Activated T-helper 17 cell treated with anti-CD3 and anti-CD28 coated beads, Interleukin-2, amount 50 U/mL, for 72 hours (primary cell): ENCODE measurements at places on chromosomes 7 and 10. TPM values are rescaled to one million over a fixed set of nuclear protein-coding genes. Genes with fewer than 3 reads are reported as not detected.

The TAS2R5 gene
- 1.1 TPM for total RNA-seq

- no peak for ATAC-seq
Measured at GRCh38 chr7:92437956-92438491, 9.3 kb upstream of the GATAD1 start.

GRCh38 chr10:86334488-86335085 lies 32.0 kb downstream of the GRID1 start:
- ATAC-seq, result no peak

- no peak for ATAC-seq
Measured at GRCh38 chr7:26507108-26507987, 215.7 kb downstream of the SNX10 start.

DNA sequence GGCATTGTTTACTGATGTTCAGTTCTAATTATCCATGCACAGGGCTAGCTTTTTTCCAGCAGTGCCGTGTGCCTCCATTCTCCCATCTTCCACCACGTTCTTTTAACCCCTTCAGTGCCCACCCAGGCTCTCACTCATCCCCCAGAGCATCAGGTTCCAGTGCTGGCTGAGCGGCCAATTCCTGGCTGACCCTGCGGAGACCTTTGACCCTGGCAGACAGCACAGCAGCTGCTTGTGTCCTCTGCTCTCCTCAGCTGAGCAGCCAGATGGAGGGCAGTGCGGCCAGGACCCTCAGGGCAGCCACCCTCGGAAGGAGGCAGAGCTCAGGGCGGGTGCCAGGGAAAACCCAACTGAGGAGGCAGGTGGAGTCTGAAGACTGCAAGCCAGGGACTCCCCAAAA lies 48.4 kb downstream of the ZNF503 start:
- no peak for ATAC-seq

The EVX1 gene
- total RNA-seq, result not detected

DNA sequence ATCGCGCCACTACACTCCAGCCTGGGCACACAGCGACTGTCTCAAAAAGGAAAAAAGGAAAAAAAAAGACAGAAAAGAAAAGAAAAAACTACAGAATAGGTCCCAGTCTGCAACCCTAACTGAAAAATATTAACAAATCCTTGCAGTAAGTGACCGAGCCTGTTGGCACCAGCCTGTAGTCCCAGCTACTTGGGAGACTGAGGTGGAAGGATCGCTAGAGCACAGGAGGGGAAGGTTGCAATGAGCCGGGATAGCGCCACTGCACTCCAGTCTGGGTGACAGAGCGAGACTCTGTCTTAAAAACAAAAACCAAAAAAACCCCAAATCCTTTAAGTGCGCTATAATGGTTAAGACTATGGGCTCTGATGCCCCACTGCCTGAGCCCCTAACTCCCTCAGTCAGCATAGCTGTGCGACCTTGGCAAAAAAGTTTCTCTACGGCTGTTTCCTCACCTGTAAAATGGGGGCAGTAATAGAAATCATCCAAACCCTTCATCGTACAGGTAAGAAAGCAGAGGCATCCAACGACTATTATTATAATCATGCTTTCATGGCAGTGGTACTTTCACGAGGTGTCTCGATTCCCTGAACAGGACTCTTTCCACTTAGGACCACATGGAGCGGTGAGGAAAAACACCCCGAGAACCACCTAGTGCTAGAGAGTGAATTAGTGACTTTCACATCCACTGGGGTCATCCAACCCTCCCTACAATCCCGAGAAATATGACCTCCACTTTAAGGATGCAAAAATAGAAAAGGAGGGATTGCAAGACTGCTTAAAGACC lies 755 bp downstream of the TOMM7 start:
- peak; percentile 10 for ATAC-seq

The PITX3 gene
- 0.17 TPM for total RNA-seq

DNA sequence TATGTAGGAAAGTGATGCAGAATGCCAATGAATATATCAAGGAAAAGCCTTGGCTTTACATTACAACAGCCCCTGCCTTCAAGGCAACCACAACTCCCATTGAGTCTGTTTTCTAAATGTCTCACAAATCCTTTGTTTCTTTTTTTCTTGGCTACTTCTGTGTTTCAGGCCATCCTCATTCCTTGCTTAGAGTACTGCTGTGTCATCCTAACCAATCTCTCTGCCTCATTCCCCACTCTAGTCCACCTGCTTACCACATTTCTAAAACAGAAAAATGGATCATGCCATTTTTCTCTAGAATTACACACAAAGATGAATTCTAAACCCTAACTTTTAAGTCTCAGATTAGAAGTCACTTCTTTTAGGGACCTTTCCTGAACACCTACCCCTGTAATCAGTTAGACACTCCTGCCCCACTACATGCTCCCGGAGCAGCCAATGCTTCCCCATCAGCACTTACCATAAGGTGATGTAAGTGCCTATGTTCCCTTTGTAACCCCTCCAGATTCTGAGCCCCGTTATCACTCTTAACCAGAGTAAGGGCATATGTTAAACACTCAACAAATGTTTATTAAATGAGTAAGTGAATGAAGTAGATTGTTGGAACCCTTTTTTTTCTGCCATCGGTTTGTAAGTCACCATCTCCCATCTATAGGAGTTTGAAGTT lies 2.8 kb downstream of the BORCS7 start:
- ATAC-seq, result no peak

DNA sequence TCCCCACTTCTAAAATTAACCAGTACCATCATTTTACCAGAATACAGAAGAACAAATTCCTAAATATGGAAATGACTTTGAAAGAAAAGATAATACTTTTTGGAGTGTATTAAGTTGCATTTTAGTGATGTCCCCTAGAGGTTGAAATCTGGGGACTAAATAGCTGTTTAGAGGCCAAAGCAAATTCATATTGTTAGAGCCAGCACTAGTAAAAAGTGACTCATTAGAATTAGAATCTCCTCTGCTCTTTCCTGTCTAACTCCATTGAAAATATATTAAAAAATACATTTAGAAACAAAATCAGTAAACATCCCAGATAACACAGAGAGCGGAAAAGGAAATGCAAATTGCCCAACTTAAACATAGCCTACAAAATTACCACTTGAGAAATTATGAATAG lies 1189.6 kb upstream of the C7orf33 start:
- no peak for ATAC-seq
